Activated CD4-positive, alpha-beta memory T cell treated with anti-CD3 and anti-CD28 coated beads, Interleukin-2, amount 10 ng/mL, durations not matched to agents 7 days and 5 days (primary cell): ENCODE measurements at places on chromosomes 12 and 14. TPM values are rescaled to one million over a fixed set of nuclear protein-coding genes. Genes with fewer than 3 reads are reported as not detected.

The GRIN2B gene
- total RNA-seq: not detected

The KRT71 gene
- total RNA-seq: not detected

The PTPN11 gene
- total RNA-seq: 88.1 TPM

The SLC17A8 gene
- total RNA-seq: not detected

The SPTB gene
- 0.08 TPM for total RNA-seq

The CCDC175 gene
- total RNA-seq: not detected

The RNASE2 gene
- not detected for total RNA-seq

The BHLHE41 gene
- not detected for total RNA-seq

The IL22 gene
- 4.7 TPM for total RNA-seq

The RNF34 gene
- 88.2 TPM for total RNA-seq

- H3K4me3 ChIP-seq: no peak overlapping the region
- no peaks in the 10 kb centered on the region for H3K27me3 ChIP-seq
- DNase-seq: no peak
- peaks cover 20% of the 10 kb centered on the region for H3K4me1 ChIP-seq
- H3K27ac ChIP-seq: no peak overlapping the region
Measured at GRCh38 chr14:102565331-102565887, 27.0 kb upstream of the RCOR1 start.

DNA sequence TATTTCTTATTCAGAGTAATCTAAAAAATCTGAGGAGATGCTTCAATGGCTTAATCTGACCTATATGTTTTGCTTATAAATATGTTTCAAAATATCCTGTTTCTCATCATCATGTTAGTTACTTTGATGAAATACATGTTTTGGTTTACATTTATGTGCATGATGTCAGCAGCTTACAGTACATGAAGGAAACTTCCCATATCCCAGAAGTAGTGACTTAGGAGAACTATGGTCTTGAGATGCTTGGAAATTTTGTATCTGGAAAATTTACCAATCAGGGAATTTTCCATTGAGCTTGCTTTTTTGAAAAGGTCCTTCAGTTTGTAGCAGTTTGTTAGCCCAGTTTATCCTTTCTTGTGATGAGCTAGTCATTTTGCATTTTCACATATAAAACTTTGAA is 73.3 kb downstream of the RASSF8 start:
- no peak overlapping the region for H3K4me3 ChIP-seq
- no peaks in the 10 kb centered on the region for H3K4me1 ChIP-seq
- no peak overlapping the region for H3K27ac ChIP-seq
- H3K36me3 ChIP-seq: no peaks in the 10 kb centered on the region
- peaks cover 9% of the 10 kb centered on the region for H3K27me3 ChIP-seq

DNA sequence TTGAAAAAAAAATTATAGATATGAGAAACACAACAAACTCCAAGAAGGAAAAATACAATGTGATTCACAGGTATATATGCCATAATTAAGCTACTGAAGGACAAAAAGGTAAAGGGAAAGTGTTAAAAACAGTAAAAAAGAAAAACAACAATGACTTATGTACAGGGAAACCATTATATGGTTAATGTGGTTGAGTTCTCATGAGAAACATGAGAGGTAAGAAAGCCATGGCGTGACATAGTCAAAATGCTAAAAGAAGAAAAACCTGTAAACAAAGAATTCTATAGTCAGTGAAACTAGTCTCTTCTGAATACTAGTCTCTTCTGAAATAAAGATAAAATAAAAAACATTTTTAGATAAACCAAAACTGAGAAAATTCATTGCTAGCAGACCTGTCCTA is 109.1 kb downstream of the NEDD1 start:
- DNase-seq: no peak
- peaks cover 5% of the 10 kb centered on the region for H3K27me3 ChIP-seq
- H3K27ac ChIP-seq: no peak overlapping the region
- no peaks in the 10 kb centered on the region for H3K36me3 ChIP-seq

DNA sequence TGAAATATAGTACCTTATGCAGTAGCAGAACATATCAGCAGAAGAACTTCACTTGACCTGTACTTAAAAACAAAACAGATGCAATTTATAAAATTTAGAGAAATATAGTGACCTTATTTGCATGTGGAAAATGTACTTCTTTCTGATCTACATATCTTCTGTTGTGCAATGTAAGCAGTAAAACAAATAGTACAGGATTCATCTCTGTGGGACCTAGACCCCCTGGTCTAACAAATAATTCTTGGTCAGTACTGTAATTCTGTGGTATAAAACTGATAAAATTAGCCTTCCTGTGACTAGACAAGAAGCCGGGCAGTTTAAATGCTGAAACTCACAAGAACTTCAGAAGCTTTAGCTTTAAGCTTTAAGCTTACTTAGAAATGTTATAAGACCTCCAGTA is 21.6 kb downstream of the HIF1A start:
- no peaks in the 10 kb centered on the region for H3K27me3 ChIP-seq
- no peak overlapping the region for H3K4me3 ChIP-seq
- no peak for DNase-seq
- H3K36me3 ChIP-seq: peaks cover 36% of the 10 kb centered on the region

DNA sequence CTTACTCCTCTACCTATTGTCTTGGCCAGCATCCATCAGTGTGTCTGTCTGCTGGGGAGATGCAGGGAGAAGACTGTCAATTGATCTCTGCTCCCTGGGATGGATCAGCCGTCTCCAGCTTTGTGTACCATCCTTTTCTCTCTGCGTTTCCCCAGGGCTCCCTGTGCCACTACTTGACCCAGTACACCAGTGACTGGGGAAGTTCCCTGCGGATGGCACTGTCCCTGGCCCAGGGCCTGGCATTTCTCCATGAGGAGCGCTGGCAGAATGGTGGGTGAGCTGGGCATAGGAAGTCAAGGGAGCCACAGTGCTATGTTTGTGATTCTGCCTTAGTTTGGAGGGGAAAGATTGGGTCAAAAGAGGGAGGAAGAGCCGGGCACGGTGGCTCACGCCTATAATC is 5.1 kb downstream of the AMHR2 start:
- H3K36me3 ChIP-seq: no peaks in the 10 kb centered on the region
- H3K27me3 ChIP-seq: no peaks in the 10 kb centered on the region
- no peak overlapping the region for H3K4me3 ChIP-seq
- no peak for DNase-seq
- no peak overlapping the region for H3K27ac ChIP-seq

DNA sequence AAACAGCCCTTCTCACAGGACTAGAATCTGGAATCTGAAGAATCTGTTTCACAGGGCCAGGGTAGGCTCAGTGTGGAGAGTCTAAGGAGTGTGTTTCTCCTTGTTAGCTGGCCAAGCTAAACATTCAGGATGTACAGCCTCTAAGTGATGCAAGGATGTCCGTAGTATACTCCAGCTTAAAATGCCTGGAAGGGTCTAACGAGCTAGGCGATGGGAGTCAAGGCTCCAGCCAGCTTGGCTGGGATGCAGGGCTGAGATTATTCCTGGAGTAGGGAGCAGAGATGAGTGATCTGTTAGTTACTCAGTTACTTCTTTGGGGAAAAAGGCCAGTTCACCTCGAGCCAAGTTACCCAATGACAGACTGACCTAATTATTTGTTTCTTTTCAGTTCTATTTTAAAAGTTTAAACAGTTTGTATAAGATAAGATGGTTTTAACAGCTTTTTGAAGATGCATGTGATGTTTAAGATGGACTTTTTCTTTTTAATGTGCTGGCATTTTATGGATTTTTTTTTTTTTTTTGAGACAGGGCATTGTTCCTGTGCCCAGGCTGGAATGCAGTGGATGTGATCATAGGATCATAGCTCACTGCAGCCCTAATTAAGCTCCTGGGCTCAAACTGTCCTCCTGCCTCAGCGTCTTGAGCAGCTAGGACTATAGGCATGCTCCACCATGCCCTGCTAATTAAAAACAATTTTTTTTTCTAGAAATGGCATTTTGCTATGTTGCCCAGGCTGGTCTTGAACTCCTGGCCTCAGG is 41.1 kb downstream of the SYNE2 start:
- no peak for DNase-seq
- H3K4me3 ChIP-seq: no peak overlapping the region
- peaks cover 7% of the 10 kb centered on the region for H3K36me3 ChIP-seq
- H3K27me3 ChIP-seq: no peaks in the 10 kb centered on the region
- H3K27ac ChIP-seq: no peak overlapping the region
- H3K4me1 ChIP-seq: peaks cover 7% of the 10 kb centered on the region

- no peaks in the 10 kb centered on the region for H3K27me3 ChIP-seq
- H3K4me1 ChIP-seq: no peaks in the 10 kb centered on the region
- DNase-seq: no peak
Measured at GRCh38 chr14:86933958-86934595, 1058.9 kb downstream of the GALC start.

DNA sequence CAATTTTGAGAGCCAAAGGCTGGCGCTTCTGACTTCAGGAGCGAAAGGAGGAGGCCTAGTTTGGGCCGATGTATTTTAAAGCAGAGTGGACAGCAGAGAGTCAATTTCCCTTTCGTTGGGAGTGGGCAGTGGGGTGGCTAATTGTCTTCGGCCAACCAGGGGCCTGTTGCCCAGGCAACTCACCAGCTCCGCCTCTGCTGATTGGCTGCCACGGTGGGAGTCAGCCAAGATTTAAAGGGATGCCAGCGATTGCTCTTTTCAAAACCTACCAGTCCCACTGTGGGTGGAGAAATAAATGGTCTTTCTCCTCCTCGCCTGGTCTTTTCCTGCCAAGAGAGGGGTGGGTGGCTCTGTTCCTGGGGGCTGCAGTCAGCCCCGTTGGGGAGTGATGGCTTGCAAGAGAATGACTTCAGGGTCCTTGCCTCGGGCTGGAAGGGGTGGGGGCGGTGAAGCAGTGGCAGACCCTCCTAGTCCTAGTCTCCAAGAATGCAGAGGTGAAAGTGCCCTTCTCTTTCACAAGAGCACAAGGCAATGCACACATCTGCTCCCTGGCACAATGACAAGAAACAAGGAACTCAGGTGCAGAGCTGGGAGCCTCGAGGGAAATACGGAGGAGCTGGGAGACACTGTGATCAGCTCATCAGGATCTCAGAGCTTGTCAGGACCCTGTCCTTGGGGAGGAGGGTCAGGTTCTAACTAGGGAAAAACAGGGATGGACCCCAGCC is 37.7 kb downstream of the RASAL1 start:
- no peak overlapping the region for H3K4me3 ChIP-seq
- no peak for DNase-seq
- H3K36me3 ChIP-seq: no peaks in the 10 kb centered on the region
- H3K27ac ChIP-seq: no peak overlapping the region
- peaks cover 2% of the 10 kb centered on the region for H3K4me1 ChIP-seq

DNA sequence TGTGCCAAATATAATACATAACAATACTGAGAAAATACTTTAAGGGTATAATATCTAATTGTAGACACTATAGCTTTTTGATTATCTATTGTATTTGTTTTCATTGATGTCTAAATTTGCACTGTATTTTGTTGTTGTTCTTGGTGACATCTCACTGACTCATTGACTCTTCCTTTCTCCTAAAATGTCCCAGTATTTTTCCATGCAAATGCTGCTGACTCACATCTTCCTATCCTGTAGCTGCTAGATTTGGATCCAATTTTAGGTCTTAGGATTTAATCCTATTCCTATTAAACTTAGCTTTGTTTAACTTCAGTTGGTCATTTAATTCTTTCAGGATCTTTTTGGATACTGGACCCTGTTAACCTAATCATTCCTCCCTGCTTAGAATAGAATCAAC is 148.5 kb downstream of the TMTC2 start:
- no peak overlapping the region for H3K27ac ChIP-seq
- H3K27me3 ChIP-seq: no peaks in the 10 kb centered on the region
- H3K36me3 ChIP-seq: no peaks in the 10 kb centered on the region
- H3K4me3 ChIP-seq: no peak overlapping the region
- H3K4me1 ChIP-seq: peaks cover 2% of the 10 kb centered on the region

DNA sequence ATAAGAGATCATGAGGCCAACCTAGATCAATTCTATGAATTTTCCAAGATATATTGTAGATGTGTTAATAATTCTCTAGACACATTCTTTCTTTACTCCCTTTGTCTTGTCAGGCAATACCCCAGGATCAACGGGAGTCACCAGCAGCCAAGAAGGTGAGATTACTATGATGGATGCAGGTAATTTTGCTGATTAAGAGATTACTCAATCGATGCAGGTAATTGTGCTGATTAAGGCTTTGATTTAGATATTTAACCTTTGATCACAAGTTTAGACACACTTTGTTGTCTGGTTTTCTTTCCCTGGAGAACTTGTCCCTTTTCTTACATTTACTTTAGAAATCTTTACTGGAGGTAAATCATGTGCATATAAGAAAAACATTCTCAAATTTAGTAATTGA is 134.3 kb upstream of the CNTN1 start:
- no peaks in the 10 kb centered on the region for H3K27me3 ChIP-seq
- no peaks in the 10 kb centered on the region for H3K36me3 ChIP-seq
- H3K4me3 ChIP-seq: no peak overlapping the region
- no peak overlapping the region for H3K27ac ChIP-seq

DNA sequence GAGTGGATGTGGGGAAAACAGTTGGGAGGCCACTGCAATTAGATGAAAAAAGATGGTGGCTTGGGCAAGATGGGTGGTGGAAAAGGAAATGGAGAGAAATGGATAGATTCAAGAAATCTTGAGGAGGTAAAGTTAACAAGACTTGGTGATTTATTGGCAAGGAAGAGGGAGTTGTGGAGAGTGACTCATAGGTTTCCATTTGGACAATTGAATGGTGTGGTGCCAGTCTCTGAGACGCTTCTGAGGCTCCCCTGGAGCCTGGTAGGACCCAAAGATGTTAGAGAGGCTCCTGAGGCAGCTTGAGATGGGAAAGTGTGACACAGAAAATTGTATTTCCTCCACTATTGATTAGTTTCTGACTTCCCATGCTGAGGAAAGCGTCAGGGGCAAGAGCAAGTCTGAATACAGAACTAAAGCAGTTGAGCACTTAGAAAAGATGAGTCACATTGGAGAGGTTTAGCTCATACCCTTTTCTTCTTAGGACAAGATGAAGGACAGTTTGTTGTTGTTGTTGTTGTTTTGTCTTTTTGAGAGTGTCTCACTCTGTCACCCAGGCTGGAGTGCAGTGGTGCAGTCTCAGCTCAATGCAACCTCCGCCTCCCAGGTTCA is 4.5 kb downstream of the PRPF40B start:
- no peak overlapping the region for H3K27ac ChIP-seq
- H3K36me3 ChIP-seq: no peaks in the 10 kb centered on the region
- H3K27me3 ChIP-seq: peaks cover 13% of the 10 kb centered on the region

- no peaks in the 10 kb centered on the region for H3K36me3 ChIP-seq
- DNase-seq: no peak
- no peaks in the 10 kb centered on the region for H3K4me1 ChIP-seq
- no peak overlapping the region for H3K4me3 ChIP-seq
Measured at GRCh38 chr14:98035396-98035795, 1236.6 kb downstream of the BCL11B start.

DNA sequence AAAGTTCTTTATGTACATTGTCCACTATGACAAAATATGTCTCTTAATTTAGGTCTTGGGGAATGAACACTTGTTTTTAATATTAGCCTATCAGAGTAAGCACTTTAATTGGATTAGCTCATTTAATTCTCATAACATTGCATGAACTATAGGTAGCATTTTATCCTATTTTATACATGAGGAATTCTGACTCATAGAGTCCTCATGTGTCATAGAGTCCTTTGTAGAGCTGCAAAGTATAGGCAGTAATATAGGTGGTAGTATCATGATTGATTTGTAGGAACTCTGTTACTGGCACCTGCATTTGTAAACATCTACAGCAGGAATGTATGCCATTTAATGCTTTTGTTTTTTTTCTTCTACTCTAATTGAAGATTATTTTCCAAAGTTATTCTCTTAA is 96.0 kb downstream of the GPHN start:
- no peak overlapping the region for H3K27ac ChIP-seq
- no peak for DNase-seq
- H3K36me3 ChIP-seq: no peaks in the 10 kb centered on the region
- peaks cover 4% of the 10 kb centered on the region for H3K4me1 ChIP-seq

- no peaks in the 10 kb centered on the region for H3K4me1 ChIP-seq
- no peak overlapping the region for H3K4me3 ChIP-seq
- no peak overlapping the region for H3K27ac ChIP-seq
- H3K36me3 ChIP-seq: no peaks in the 10 kb centered on the region
- no peak for DNase-seq
Measured at GRCh38 chr14:47822326-47822725, 146.9 kb upstream of the MDGA2 start.
